ENCODE measurements at places on chromosomes 2 and 18.

GRCh38 chr2:236047886-236048540, 120.2 kb downstream of the GBX2 start:
- no peak for DNase-seq

GRCh38 chr2:202400941-202401340, 24.8 kb downstream of the BMPR2 start:
- DNase-seq: no peak

DNA sequence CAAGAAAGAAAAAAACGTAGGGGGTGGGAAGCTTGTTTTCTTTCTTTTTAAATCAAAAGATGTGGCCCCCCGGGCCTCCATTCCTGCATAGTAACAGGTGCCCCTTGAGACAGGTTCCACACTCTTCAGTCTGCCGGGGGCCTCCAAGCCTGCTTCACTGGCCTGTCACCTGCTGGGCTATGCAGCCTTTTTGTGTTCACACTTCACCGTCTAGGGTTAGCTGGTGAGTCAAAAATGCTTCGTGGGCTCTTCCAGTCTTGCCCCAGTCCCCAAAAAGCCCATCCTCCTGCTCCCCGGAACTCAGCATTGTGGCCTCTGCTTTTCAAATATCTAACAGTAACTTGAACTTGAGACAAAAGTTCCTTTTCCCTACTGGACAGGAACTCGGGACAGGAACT, 67.9 kb downstream of the POLR1A start:
- DNase-seq: no peak

GRCh38 chr2:109392816-109393661, 220.7 kb downstream of the SEPTIN10 start:
- DNase-seq: no peak

DNA sequence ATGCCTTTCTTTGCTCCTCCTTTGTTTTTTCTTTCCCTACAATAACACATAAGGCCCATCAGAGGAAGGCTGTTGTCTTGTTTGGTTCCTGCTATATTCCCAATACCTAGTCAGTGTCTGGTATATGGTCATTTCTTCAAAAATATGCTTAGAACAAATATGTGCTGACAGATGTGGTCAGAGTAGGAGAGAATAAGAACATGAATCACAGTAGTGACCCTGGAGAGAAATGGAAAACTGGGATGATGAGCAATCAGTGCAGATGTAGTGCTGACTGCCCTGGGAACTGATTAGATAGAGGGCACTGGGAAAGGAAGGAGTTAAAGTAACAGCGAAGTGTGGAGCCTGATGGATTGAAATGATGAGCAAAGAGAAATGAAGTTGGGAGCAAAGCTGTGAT, 189.4 kb upstream of the LHCGR start:
- no peak for DNase-seq

Data from activated T-cell treated with anti-CD3 and anti-CD28 coated beads, Interleukin-2, amount 50 U/mL, for 48 hours (primary cell).